ENCODE measurements at places on chromosomes 3 and 15.

DNA sequence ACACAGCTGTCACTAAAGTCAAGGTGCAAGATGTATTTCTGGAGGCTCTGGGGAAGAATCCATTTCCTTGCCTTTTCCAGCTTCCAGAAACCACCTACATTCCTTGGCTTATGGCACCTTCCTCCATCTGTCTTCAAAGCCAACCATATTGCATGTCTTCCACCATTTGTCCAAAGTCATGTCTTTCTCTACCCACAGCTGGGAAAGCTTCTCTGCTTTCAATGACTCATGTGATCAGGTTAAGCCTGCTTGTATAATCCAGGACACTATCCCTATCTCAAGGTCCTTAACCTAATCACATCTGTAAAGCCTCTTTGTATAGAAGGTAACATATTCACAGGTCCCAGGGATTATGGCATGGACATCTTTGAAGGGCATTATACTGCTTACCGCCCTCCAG lies 14.2 kb downstream of the ARHGAP31 start:
- DNase-seq: no peak

- DNase-seq: no peak
Observed at GRCh38 chr3:169948559-169949448, 17.8 kb upstream of the SEC62 start.

- no peak for DNase-seq
Observed at GRCh38 chr3:126394977-126395321, 240 bp downstream of the CFAP100 start.

- no peak for DNase-seq
Observed at GRCh38 chr3:98974442-98974841, 72.9 kb upstream of the DCBLD2 start.

- DNase-seq: no peak
Observed at GRCh38 chr3:50639055-50639494, 22.1 kb downstream of the MAPKAPK3 start.

All from common myeloid progenitor, CD34-positive (primary cell).